Fibroblast of skin of scalp (primary cell): ENCODE measurements at places on chromosomes 3 and 15.

DNA sequence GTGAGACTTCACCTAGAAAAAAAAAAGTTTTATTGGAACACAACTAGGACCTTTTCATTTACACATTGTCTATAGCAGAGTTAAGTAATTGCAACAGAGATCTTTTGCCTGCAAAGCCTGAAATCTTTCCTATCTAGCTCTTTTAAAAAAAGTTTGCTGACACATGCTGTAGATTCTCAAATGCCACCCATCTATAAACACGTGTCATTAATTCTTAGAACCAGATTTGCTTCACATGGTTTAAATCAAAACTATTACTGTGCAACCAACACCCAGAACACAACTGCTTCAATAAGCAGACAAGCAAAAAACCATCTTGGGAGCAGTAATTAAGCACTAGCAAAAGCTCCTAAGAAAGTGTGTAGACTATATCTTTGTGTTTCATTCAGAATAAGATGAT is 55.0 kb downstream of the OXSM start:
- DNase-seq = no peak

DNA sequence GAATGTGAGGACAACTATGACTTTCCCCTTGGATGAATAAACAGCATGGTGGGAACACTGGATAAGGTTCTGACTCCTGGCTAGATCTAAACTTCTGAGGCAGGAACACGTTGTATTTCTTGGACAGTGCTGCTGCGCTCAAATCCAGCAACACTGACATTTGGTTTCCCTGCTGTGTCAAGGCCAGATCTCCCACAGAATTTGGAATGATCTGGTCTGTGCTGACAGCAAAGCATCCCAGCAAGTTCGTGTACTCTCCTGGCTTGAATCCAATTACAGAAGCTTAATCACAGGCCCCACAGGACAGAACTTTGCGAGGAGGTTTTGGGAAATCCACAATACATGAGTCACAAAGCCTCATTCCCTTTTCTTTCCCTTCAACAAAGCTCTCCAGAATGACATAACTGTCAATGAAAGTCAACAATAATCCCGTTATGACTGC is 92.5 kb downstream of the ADAMTS9 start:
- DNase-seq = peak; percentile 99

DNA sequence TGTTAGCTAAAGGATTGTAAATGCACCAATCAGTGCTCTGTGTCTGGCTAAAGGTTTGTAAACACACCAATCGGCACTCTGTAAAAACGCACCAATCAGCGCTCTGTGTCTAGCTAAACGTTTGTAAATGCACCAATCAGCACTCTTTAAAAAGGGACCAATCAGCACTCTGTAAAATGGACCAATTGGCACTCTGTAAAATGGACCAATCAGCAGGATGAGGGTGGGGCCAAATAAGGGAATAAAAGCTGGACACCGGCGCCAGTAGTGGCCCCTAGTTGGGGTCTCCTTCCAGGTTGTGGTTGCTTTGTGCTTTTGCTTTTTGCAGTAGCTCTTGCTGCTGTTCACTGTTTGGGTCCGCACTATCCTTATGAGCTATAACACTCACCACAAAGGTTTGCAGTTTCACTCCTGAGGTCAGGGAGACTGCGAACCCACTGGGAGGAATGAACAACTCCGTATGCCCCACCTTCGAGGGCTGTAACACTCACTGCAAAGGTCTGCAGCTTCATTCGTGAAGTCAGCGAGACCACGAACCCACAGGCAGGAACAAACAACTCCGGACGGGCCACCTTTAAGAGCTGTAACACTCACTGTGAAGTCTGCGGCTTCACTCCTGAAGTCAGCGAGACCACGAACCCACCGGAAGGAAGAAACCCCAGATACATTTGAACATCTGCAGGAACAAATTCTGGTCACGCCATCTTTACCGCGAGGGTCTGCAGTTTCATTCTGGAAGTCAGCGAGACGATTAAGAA is 1.1 kb upstream of the SUCLG2 start:
- DNase-seq = no peak

GRCh38 chr3:131812433-131812832 is 222.4 kb downstream of the CPNE4 start:
- no peak for DNase-seq

DNA sequence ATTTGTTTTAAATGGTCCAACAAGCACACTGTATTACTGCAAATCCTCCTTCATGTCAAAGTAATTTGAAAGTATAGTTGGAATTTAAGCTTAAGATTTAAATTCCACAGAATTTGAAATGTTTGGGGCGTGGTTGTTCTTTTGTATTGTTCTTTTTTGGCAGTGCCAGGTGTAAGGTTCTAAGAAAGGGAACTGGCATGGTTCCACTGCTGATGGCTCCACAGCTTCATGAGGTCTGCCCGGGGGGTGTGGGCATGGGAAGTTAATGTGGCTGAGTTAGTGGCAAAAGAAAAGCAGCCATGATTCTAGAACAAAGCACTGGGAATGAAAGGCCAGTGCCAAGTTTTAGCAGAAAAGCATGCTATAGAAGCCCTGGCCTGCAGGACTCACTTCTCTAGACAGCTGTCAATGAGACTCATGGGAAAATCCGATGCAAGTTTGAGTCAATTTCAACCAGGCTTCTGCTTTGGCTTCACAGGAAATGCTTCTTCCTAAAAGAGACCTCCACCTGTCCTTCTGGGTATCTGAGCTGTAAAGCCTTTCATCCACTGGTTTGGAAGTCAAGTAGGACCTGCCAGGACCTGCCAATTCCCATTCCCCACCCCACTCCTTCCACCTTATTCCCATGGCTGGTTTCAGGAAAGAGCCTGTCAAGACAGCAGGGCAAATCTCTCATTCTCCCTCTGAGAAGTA is 18.9 kb downstream of the CDCP1 start:
- DNase-seq = no peak

DNA sequence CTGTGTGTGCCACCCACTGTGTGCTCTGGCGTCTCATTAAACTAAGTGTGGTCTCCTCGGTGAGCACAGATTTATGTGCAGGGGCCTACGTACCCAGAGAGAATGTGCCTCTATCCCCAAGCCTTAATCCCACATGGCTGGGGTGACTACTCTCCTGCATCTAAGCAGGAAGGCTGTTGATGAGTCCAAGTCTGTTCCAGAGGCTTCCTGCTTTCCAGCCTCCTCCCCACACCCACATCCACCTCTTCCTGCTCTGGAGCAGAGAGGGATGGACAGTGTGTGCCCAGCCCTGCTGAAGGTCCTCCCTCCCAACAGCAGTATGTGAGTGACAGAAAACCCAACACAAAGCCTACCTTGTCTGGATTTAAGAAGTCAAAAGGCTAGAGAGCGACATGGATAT is 38.8 kb upstream of the BCL2L10 start:
- DNase-seq = no peak

- peak; percentile 40 for DNase-seq
These were observed 14.4 kb downstream of the TM4SF1 start for GRCh38 chr3:149363053-149363452.

GRCh38 chr3:25633919-25634318 is 30.8 kb downstream of the TOP2B start:
- no peak for DNase-seq

GRCh38 chr3:105505170-105505569 is 138.5 kb downstream of the ALCAM start:
- DNase-seq = no peak
